ENCODE measurements at places on chromosomes 12 and 14. TPM values are rescaled to one million over a fixed set of nuclear protein-coding genes. Genes with fewer than 3 reads are reported as not detected.

GRCh38 chr14:81406863-81407262 is 6.7 kb upstream of the STON2 start:
- DNase-seq, result no peak

- no peak for DNase-seq
Observed at GRCh38 chr12:31508436-31509150, 82.3 kb downstream of the DENND5B start.

The SMCO3 gene
- not detected for total RNA-seq

DNA sequence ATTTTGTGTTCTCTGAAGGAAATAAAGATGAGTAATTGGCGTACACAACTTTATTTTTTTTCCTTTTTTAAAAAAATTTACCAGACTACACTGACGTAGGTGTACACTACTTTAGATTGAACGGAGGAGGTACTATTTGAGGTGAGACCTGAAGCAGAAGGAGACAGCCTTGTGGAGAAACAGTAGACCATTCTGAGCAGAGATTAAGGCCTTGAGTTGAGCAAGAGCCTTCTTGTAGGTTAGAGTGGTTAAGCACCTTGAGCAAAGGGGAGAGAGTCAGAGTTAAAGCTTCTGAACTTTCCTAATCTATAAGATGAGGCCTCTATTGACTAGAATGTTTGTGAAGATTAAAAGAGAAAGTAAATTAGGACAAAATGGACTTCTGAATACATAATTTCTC is 2.5 kb downstream of the LEMD3 start:
- DNase-seq, result no peak

The ING4 gene
- total RNA-seq, result 23.7 TPM

The FAM186B gene
- 0.05 TPM for total RNA-seq
